Central memory CD8-positive, alpha-beta T cell (primary cell): ENCODE measurements at places on chromosomes 7 and 10.

- no peaks in the 10 kb centered on the region for H3K36me3 ChIP-seq
- peaks cover 12% of the 10 kb centered on the region for H3K27me3 ChIP-seq
- DNase-seq: no peak
- no peak overlapping the region for H3K4me3 ChIP-seq
- no peaks in the 10 kb centered on the region for H3K4me1 ChIP-seq
- no peak overlapping the region for H3K27ac ChIP-seq
Observed at GRCh38 chr7:107009846-107010203, 34.7 kb upstream of the PRKAR2B start.

DNA sequence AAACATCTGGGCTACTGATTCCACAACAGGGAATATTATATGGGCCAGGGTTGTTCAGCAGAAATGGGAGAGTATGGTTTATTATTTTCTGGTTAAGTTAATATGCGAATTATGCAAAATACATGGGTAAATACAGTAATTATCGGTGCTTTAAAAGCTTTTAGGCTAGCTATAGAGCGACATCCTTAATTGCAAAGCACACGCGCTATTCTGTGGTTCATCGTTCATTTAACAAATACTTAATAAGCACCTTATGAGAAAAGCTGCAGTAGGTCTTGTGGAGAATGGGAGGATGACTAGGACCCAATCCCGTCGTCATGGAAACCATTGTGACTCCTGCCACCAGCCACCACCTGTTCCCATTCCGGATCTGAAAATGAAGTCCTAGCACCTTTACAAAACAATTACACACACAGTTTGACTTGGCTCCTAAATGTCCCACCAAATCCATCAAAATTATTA lies 623 bp upstream of the CEP41 start:
- H3K27me3 ChIP-seq: peaks cover 4% of the 10 kb centered on the region
- H3K4me3 ChIP-seq: peak overlapping the region; percentile 99
- H3K36me3 ChIP-seq: peaks cover 6% of the 10 kb centered on the region
- peaks cover 9% of the 10 kb centered on the region for H3K4me1 ChIP-seq

DNA sequence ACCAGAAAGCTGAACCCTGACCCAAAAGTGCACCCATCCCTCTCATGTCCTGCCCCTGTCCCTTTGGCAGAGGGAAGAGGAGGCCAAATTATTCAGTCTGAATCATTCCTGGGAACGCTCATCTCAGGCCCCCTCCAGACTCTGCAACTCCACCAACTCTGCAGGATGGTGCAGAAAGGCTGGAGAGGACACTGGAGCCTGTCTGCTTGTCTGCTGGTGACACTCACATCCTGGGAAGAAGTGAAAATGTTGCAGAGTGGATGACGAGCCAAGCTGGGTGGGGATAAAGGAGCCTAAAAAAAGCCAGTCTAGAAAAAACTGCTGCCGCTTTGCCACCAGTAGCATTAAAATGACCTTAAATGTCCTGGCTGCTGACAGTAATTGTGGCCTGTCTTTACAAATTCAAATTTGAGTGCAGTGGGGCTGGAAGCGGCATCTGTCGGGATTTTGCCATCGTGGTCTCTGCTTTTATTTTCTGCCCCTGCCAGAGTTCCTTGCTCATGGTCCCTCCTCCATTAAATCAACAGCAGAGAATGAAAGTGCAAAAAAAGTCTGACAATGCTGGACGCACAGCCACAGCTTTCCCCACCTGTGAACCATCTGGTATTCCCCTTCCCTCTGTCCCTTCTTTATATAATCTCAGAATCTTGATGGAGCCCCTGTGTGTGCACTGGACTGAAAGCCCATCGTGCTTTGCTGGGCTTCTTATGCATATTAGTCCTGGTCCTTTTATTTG lies 63.9 kb downstream of the STK17A start:
- peaks cover 97% of the 10 kb centered on the region for H3K4me1 ChIP-seq
- DNase-seq: no peak
- H3K27me3 ChIP-seq: no peaks in the 10 kb centered on the region
- H3K36me3 ChIP-seq: peaks cover 50% of the 10 kb centered on the region
- H3K27ac ChIP-seq: peak overlapping the region; percentile 98
- H3K4me3 ChIP-seq: peak overlapping the region; percentile 72

GRCh38 chr7:75657866-75658265 lies 80.9 kb downstream of the HIP1 start:
- H3K4me3 ChIP-seq: no peak overlapping the region
- no peak for DNase-seq
- peaks cover 4% of the 10 kb centered on the region for H3K4me1 ChIP-seq
- H3K36me3 ChIP-seq: no peaks in the 10 kb centered on the region
- H3K27ac ChIP-seq: no peak overlapping the region

DNA sequence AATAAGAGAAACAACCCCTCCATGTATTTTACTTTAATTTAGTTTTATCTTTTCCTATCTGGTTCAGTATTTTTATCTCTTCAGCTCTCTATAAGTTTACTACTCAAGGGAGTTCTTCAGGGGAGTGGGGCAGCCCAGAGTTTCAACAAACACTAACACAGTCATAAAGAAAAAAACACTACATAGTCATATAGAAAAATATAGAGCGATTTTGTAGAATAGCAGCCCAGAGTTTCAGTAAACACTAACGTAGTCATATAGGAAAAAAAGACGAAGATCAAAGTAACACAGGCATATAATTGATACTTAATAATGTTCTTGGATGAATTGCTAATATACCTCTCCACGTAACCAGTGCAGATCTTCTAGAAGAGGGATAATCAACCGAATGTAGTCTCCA lies 54.7 kb downstream of the PON1 start:
- no peak for DNase-seq
- H3K4me1 ChIP-seq: no peaks in the 10 kb centered on the region
- no peak overlapping the region for H3K4me3 ChIP-seq

DNA sequence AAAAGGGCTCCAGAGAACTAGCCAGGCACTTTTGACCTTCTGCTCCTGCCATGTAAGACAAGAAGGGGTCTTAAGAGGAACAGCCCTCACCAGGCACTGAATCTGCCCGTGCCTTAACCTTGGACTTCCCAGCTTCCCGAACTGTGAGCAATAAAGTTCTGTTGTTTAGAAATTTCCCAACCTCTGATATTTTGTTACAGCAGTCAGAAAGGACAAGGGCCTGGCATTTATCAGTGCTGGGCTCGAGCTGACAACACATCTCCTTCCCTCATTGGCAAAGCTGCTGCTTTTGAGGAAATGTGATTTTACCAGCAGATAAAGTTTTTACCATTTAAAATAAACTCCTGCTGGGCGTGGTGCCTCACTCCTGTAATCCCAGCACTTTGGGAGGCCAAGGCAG lies 103.5 kb downstream of the GPR26 start:
- H3K36me3 ChIP-seq: peaks cover 19% of the 10 kb centered on the region
- H3K4me3 ChIP-seq: no peak overlapping the region
- H3K4me1 ChIP-seq: peaks cover 10% of the 10 kb centered on the region

- H3K27me3 ChIP-seq: no peaks in the 10 kb centered on the region
- no peak overlapping the region for H3K27ac ChIP-seq
- H3K4me3 ChIP-seq: no peak overlapping the region
- DNase-seq: no peak
- no peaks in the 10 kb centered on the region for H3K36me3 ChIP-seq
Observed at GRCh38 chr7:18378989-18379605, 116.5 kb upstream of the HDAC9 start.

- H3K4me1 ChIP-seq: no peaks in the 10 kb centered on the region
- no peaks in the 10 kb centered on the region for H3K36me3 ChIP-seq
- H3K27ac ChIP-seq: no peak overlapping the region
- no peak for DNase-seq
- H3K27me3 ChIP-seq: peaks cover 1% of the 10 kb centered on the region
Observed at GRCh38 chr7:87144173-87144657, 8.0 kb upstream of the DMTF1 start.

DNA sequence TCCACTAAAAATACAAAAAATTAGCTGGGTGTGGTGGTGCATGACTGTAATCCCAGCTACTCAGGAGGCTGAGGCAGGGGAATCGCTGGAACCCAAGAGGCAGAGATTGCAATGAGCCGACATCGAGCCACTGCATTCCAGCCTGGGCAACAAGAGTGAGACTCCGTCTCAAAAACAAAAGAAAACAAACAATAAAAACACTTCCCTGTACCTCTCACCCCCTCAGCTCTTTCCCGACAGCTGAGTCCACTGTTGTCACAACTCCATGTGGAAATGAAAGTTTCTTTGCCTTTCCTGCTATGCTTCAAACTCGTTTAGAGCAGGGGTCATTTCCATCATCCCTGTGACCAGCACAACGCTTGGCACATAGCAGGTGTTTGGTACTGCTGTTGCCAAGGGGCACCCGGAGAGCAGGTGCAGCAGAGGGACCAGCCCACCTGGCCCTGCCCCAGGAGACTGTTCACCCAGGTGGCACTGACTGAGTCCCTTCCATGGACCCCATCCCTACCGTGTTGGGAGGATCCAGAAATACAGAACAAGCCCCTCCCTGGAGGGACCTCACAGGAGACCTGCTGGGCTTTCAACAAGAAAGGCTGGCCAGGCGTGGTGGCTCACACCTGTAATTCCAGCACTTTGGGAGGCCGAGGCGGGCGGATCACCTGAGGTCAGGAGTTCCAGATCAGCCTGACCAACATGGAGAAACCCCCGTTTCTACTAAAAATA lies 4.9 kb downstream of the TMEM130 start:
- H3K27me3 ChIP-seq: peaks cover 24% of the 10 kb centered on the region
- H3K27ac ChIP-seq: no peak overlapping the region
- H3K4me3 ChIP-seq: no peak overlapping the region
- H3K4me1 ChIP-seq: no peaks in the 10 kb centered on the region
- DNase-seq: no peak

DNA sequence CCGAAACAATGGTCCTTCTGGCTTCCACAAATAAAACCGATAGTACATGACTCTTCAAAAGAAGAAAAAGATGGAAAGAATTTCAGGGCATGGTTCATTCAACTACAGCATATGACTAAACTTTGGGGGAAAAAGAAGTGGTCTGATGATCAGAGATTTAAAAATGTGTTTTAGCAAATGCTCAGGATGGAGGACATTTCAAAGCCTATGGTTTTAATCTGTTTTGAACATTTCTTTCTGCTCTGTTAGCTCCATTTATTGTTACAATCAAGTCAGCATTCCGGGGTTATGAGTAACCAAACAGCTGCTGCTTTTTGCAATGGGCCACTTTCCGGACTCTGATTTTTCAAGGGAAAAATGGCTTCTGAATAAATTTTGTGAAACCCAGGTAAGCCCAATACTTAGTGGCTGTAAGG lies 142.4 kb downstream of the CUBN start:
- no peak overlapping the region for H3K4me3 ChIP-seq
- H3K27me3 ChIP-seq: no peaks in the 10 kb centered on the region
- H3K4me1 ChIP-seq: no peaks in the 10 kb centered on the region
- DNase-seq: no peak
- no peaks in the 10 kb centered on the region for H3K36me3 ChIP-seq

DNA sequence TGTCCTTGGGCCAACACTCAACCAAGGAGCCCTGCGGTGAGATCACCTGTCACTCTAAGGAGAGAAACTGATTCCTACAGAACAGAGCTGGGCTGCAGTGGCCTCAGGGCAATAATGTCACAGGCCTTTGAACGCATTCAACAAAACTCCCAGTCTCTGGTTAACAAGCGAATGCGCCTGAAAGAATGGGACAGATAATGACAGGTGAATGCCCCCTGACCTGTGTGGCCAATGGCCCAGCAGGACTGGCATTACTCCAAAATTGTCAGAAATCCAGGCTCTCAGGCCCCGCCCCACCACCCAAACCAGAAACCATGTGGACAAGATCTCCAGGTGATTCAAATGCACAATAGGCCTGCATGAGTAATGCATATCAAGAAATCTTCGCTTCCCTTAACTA lies 277.7 kb upstream of the KLF6 start:
- no peaks in the 10 kb centered on the region for H3K36me3 ChIP-seq
- H3K27ac ChIP-seq: no peak overlapping the region
- no peak for DNase-seq
- H3K27me3 ChIP-seq: no peaks in the 10 kb centered on the region
- H3K4me1 ChIP-seq: peaks cover 16% of the 10 kb centered on the region
- no peak overlapping the region for H3K4me3 ChIP-seq

DNA sequence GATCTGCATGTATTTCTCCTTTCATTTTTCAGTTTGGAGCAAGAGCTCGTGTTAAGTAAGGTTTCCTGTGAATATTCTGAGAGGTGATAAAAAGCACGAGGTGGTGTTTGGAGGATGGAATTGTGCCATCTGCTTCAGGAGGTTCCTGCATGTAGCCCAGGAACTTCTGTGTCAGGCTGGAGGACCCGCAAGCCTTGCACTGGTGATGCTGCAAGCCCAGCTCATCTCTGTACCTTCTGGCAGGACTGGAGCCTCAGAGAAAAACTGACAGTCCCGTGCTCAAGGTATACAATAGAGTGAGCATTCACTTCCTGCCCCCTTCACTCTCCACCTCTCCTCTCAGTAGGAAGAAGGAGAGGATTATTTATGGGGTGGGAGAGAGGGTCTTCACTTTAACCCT lies 240.7 kb upstream of the CCDC6 start:
- DNase-seq: no peak
- peaks cover 6% of the 10 kb centered on the region for H3K36me3 ChIP-seq
- H3K27ac ChIP-seq: no peak overlapping the region
- H3K4me1 ChIP-seq: peaks cover 7% of the 10 kb centered on the region

DNA sequence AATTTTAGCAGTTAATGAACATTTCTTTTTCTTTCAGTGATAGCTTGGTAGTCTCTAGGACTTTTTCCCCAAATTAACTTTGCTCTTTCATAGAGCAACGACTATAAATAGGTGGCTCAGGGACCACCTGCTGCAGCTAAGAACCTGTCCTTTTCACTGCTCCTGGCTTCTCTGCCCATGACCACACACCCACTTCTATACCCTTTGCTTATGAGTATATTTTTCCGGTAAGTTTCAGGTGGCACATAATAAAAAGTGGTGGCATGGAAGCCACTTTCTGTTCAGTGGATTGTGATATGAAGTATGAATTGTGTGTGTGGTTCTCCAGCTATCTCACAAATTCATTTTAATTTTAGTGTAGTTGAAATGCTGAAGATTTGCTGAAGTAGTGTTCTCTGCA lies 1.2 kb downstream of the ING3 start:
- no peak for DNase-seq
- H3K27me3 ChIP-seq: peaks cover 18% of the 10 kb centered on the region
- peaks cover 36% of the 10 kb centered on the region for H3K36me3 ChIP-seq
- H3K27ac ChIP-seq: peak overlapping the region; percentile 98

GRCh38 chr10:30782537-30783461 lies 153.2 kb upstream of the LYZL2 start:
- peaks cover 4% of the 10 kb centered on the region for H3K36me3 ChIP-seq
- peak overlapping the region; percentile 56 for H3K27ac ChIP-seq
- H3K4me3 ChIP-seq: peak overlapping the region; percentile 74
- no peaks in the 10 kb centered on the region for H3K27me3 ChIP-seq
- H3K4me1 ChIP-seq: peaks cover 13% of the 10 kb centered on the region

DNA sequence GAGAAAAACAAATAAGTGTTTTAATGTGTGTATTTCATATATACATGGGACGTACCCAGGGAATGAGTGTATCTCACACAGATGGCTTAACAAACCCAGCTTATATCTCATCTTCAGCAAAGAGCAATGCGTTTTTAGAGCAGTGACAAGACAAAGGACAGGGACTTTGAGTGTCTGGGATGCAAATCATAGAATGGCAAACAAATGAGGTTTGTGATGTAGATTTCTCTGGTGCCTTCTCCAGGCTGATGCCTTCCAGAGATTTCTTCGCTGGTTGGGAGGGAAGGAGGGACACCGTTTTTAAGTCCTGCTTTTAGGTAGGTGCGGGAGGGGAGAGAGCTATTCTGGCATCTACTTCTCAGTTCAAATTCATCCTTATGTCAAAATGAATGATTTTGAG lies 16.6 kb downstream of the LANCL2 start:
- H3K4me3 ChIP-seq: no peak overlapping the region
- no peak for DNase-seq
- no peaks in the 10 kb centered on the region for H3K27me3 ChIP-seq
- peaks cover 1% of the 10 kb centered on the region for H3K36me3 ChIP-seq
- H3K4me1 ChIP-seq: peaks cover 11% of the 10 kb centered on the region

- H3K4me1 ChIP-seq: peaks cover 40% of the 10 kb centered on the region
- peaks cover 14% of the 10 kb centered on the region for H3K36me3 ChIP-seq
- no peak for DNase-seq
- H3K4me3 ChIP-seq: peak overlapping the region; percentile 93
Observed at GRCh38 chr10:100987685-100988049, 324 bp downstream of the TWNK start.
